Endothelial cell (in vitro differentiated cells): ENCODE measurements at places on chromosomes 5 and 9.
A peak's percentile ranks its signal among the peaks of the same experiment; 100 is the strongest.

- no peak for DNase-seq
Observed at GRCh38 chr5:134578578-134579283, 53.3 kb downstream of the JADE2 start.

- no peak for DNase-seq
Observed at GRCh38 chr5:64900618-64901017, 131.9 kb downstream of the CWC27 start.

DNA sequence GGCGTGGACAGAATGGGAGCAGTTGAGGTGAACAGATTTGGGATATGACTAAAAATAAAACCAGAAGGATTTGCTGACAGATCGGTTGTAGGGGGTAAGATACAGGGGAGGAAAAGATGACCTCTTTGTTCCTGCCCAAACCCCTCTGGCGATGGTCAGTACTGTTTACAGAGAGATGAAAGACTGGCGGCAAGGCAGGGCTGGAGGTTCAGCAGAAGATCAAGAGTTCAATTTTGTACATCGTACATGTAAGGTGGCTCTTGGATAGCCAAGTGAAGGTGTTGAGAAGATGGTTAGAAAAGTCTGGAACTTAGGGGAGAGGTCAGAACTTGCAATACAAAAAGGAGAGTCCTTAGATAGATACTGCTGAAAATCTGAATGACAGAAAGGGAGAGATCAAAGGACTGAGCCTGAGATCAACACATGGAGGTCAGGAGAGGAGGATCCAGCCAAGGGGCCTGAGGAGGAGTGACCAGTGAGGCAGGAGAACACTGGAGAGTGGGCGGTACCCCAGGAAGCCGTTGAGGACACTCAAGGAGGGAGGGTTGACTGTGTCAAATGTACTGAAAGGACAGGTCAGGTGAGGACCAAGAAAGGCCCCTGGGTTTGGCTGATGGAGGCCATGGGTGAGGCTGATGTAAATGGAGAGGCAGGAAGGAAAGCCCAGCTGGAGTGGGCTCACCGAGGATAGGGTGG, 7.1 kb downstream of the IL4 start:
- DNase-seq: no peak

DNA sequence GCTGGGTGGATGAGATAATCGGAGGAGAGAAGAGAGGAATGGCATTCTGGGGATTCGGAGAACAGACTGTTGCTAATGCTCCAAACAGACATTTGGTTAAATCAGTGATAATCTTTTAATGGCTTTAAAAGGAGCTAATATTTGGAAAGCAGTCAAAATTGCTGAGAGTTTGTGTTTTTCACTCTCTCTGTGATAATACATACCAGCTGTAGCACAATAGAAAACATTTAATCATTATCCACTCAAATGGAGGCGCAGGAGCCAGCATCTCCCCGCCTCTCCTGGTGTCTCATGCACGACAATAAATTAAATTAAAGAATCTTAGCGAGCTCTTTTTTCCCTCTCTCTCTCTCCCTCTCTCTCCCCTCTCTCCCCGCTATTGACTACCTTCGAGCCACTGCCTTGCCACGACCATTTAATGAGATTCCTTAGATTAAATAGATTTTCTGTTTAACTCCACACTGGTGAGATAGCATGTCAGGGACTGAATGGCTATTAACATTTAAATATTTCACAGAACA, 268.6 kb upstream of the MVB12B start:
- no peak for DNase-seq

DNA sequence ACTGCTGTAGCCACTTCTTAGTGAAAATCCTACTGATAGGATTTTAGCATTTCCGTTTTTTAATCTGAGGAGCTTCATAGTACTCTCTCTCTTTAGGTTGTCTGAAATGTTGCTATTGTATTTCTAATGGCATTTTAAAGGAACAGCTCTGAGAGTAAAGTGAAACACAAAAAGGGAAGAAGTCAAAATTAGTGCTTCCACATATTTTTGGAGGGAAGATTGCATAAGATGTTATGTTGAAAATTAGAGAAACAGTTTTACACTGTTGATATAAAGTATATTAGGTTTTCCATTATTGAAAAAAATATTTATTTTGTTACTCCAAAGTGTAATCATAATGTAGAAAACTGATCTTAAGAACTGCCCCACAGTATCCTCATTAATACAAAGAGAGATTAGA, 525.1 kb downstream of the TAF11L14 start:
- DNase-seq: no peak

GRCh38 chr5:88390481-88390880, 121.8 kb upstream of the TMEM161B start:
- DNase-seq: no peak

- no peak for DNase-seq
Observed at GRCh38 chr5:15442193-15442570, 57.8 kb upstream of the FBXL7 start.

- DNase-seq: peak; percentile 46
Observed at GRCh38 chr9:3467593-3468219, 58.1 kb downstream of the RFX3 start.

DNA sequence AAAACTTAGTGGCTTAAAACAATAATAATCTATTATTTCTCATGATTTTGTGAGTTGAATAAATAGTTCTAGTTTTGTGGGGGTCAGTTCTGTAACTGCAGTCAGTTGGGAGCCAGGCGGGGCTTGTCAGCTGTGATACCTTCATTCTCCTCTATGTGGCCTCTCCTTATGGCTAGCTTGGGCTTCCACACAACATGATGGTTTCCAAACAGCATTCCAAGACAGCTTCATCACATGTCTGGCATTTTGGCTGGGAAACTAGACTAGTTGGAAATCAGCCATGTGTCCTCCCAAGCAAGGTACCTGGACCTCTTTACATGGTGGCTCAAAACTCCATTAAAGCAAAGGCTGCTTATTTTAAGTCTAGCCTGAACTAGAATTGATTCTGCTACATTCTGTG, 61.4 kb upstream of the RANBP3L start:
- no peak for DNase-seq

GRCh38 chr5:113433071-113433470, 1.7 kb downstream of the TSSK1B start:
- no peak for DNase-seq

GRCh38 chr5:50969151-50970031, 303.0 kb downstream of the PARP8 start:
- peak; percentile 39 for DNase-seq

GRCh38 chr9:74281674-74282073, 215.5 kb upstream of the RORB start:
- peak; percentile 17 for DNase-seq

DNA sequence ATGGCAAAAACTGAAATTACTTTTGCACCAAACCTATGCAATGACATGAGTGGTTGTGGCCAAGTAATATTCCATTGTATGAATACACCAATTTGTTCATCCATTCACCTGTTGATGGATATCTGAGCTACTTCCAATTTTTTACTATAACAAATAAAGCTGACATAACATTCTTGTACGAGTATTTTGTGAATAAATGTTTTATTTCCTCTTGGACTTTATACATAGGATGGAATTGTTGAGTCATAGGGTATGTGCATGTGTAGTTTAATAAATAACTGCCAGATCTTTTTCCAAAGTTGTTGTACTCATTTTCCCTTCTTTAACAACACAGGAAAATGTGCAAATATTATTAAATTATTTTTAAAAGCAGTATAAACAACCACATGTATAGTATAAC, 146.1 kb upstream of the ZNF462 start:
- no peak for DNase-seq

- DNase-seq: no peak
Observed at GRCh38 chr5:171646102-171647042, 139.2 kb upstream of the SMIM23 start.

- no peak for DNase-seq
Observed at GRCh38 chr9:76766126-76766525, 1.9 kb downstream of the PCA3 start.

DNA sequence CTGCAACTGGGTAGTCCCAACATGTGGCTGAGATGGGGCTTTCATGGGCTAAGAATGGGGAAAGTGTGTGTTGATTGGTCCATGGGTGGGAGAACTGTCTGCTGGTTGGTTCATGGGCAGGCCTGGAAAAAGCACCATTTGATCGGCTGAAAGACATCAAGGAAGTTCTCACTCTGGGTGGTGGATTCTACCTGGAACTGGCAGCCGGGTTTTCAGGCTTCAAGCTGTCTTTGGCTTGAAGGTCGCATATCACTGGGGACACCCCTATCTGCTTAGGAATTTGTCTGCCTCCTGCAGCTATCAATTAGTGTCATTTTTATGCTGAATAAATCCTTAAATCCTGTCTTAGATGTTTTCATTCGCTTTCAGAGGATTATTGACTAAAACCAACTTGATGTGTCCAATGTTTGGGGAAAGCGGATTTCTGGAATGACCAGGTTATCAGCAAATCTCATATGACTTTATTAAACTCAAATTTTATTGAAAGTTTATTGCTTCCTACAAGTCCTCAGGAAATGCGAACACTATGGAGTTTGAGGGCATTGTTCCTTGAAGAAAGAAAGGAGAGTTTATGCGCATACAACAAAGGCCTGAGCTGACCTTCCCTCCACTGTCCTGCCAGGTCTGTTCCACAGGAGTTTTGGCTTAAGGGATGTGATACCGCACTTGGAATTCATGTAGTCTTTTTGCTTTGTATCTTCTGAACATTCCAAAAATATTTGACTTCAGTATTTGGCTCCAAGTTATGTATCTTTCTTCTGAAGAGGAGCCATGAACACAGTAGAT, 451.1 kb downstream of the TUSC1 start:
- no peak for DNase-seq

DNA sequence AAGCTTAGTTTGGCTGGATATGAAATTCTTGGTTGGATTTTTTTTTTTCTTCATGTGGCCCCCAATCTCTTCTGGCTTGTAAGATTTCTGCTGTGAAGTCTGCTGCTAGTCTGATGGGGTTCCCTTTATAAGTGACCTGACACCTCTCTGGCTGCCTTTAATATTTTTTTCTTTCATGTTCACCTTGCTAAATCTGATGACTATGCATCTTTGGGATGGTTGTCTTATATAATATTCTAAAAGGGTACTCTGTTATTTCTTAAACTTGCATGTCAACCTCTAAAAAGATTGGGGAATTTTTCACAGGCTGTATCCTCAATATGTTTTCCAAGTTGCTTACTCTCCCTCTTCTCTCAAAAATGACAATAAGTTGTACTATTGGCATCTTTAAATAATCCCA, 500.0 kb downstream of the CAAP1 start:
- no peak for DNase-seq

GRCh38 chr9:124082622-124083021, 71.1 kb downstream of the LHX2 start:
- DNase-seq: no peak

GRCh38 chr9:106581973-106582372, 281.0 kb upstream of the ZNF462 start:
- no peak for DNase-seq

- DNase-seq: no peak
Observed at GRCh38 chr9:121283856-121284732, 16.1 kb downstream of the GSN start.

DNA sequence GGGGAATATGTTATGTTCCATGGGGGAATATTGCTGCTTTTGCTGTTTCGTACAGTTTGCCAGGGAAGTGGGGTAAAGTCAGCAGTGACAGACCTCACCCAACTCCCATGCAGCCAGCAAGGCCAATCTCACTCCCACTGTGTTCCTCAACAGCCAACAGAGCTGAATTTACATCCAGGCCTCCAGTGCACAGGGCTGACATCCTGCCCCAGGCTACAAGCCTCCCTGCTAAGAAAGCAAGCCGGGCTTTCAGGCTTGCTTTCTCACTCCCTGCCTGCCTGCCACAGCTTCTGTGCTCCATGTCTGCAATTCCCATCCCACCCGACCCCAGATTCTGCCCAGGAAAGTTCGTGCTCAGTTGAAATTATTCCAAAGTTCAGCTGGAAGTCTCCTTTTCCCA, 25.5 kb upstream of the SNCAIP start:
- DNase-seq: no peak

DNA sequence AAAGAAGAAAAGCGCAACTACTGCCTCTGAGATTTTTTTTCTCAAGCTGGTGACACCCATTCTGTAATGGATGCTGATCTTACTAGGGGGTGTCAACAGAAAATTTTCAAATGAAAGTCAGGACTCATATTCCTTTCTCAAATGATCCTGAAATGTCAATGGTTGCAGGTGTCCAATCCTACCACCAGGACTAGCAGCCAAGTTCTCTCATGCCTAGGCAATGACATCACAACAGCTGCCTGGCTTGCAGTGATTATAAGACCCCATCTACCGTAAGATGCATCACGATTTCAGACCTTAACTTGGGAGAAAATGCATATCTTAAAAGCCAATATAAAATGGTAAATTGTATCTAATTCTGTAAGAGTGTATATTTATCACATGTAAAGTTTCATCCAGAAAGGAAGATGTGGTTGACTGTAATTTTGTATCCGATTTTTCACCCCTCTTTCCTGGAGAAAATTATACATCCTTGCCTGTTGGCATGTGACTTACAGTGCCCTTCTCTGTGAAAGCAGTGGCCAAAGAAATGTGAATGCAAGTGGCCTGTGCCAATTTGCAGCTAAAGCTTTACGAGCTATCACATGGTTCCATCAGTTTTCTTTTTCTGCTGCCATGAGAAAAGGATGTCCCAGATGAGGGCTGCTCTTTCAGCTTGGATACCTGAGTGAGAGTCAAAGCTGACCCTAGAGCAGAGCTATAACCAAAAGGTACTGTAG, 104.4 kb downstream of the DENND1A start:
- DNase-seq: no peak

- DNase-seq: no peak
Observed at GRCh38 chr5:125506124-125506523, 759.7 kb upstream of the ZNF608 start.

DNA sequence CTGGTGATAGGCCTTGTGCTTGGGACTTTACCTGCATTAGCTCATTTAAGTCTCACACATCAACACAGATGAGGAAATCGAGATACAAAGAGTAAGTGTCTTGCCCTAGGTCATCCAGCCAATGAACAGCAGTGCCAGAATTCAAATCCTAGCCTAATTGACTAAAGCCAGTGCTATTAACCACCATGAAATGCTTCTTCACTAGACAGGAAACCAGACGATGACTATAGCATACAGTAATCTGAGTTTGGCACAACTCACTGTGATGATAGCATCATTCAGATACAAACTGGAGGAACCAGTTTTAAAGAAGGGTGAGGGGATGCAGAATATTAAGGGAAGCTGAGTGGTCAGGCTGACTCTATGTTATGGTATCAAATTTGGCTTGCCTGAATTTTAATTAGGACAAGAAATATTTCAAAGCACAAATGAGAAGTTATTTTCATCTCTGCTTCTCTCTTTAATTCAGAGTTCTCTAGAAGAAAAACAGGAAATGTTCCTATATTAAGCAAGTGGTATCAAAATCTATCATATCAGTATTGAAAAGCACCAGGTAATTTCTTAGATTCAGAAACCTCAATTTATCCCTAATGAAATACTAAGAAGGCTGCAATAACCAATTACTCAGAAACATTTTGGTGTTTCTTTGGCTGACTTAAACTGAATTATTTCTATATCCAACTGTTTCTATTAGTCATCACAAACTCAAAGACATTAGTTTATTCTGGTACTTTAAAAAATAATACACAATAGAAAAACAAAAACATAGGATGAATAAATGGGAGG, 147.0 kb upstream of the RASA1 start:
- DNase-seq: no peak
